ENCODE measurements at places on chromosomes 16 and 17.

- DNase-seq, result no peak
These were observed 163.3 kb downstream of the KCNJ2 start for GRCh38 chr17:70332356-70333210.

- DNase-seq, result no peak
These were observed 7.1 kb upstream of the GJC1 start for GRCh38 chr17:44837196-44837595.

GRCh38 chr16:10210944-10211343 is 28.7 kb upstream of the GRIN2A start:
- DNase-seq, result no peak

DNA sequence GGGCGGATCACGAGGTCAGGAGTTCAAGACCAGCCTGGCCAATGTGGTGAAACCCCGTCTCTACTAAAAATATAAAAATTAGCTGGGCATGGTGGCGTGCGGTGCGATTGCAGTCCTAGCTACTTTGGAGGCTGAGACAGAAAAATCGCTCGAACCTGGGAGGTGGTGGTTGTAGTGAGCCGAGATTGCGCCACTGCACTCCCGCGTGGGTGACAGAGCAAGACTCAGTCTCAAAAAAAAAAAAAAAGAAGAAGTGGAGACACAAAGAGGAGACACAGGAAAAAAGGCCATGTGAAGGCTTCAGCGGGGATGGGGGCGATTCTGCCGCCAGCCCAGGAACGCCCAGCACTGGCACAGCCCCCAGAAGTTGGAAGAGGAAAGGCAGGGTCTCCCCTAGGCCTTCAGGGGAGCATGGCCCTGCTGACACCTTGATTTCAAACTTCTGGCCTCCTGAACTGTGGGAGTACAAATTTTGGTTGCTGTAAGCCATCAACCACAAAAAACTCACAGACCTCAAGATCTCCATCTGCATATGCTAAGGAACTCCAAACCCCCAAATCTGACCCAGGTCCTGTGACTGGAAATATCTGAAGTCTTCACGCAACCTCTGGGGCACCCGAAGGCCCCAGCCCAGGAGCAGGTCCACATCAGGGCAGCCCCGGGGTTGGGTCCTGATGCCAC is 7.0 kb downstream of the SGSH start:
- DNase-seq, result no peak

DNA sequence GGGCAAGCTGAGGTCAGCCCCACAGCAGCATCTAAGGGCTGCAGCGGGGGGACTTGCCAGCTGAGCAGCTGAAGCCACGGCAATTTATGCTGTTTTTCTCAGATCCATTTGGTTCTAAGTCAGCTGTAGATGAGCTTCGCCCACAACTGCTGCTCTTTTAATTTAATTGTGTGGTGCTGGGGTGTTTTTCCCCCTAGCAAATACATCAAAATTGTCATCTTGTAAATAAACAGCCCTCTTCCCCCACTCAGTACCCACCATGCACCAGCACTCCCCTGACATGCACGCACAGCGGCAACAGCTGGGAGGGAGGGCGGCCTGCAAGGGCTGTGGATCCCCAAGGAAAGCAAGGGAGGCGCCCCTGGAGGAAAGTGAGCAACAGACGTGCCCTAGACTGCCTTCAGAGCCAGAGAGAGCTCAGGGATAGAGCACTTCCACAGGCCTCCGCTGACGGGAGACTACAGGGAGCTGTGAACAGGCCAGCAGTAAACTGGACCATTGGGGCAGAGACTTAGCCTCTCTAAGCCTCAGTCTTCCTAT is 149.5 kb downstream of the TMEM132E start:
- DNase-seq, result no peak

DNA sequence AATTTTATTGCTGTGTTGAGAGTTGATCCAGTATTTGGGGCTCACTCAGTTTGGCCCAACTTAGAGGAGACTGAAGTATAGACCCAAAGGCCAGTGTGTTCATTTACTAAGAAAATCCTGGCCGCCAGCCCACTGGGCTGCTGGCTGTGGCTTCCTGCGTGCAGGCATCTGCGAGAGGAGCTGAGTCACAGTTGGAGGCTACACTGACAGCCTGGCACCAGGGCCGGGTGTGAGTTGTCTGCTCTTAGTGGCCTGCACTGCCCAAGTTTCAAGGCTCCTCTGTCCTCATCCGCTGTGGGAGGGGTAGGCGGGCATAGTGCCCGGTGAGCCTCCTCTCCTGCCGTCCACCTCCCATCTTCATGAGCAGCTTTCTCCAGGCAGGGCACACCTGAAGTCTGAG is 54.2 kb downstream of the PLD6 start:
- DNase-seq, result peak; percentile 93

- peak; percentile 33 for DNase-seq
These were observed 84.3 kb downstream of the MARCHF10 start for GRCh38 chr17:62723842-62724241.

GRCh38 chr17:57337390-57337789 is 81.1 kb downstream of the MSI2 start:
- DNase-seq, result no peak

GRCh38 chr16:50819706-50820105 is 77.8 kb downstream of the CYLD start:
- DNase-seq, result no peak

DNA sequence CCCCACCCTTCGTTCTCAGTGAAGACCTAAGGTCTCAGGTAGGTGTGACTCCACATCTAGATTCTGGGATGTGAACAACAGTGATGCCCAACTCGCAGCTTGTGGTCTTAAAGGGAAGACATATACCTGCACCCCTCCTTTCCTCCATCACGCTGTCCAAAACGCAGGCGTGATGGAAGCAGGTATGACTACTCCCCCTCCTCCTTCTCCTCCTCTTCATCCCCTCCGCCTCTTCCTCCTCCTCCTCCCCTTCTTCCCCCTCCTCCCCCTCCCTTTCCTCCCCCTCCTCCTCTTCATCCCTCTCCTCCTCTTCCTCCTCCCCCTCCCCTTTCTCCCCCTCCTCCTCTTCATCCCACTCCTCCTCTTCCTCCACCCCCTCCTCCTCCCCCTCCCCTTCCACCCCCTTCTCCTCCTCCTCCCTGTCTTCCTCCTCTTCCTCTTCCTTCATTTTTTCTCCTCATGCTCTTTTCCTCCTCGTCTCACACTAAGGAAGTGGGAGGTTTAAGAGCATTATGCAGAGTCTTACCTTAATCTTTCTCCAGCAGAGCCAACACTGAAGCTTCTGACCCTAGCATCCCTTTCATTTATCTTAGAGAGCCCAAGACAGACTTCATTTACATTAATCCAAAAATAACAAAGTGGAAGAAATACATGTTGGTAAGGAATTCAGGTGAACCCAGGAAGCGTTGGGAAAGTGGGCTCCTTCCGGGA is 352.5 kb downstream of the FOXL1 start:
- DNase-seq, result no peak

DNA sequence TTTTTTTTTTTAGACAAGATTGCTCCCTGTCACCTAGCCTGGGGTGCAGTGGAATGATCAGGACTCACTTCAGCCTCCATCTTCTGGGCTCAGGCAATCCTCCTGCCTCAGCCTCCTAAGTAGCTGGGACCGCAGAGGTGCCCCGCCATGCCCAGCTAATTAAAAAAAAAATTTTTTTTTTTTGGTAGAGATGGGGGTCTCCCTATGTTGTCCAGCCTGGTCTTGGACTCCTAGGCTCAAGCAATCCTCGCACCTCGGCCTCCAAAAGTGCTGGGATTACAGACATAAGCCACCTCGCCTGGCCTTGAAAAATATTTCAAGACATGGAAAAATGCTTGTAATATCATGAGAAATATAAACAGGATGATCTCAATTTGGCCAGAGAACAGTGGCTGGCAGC is 42.9 kb downstream of the HAPSTR1 start:
- no peak for DNase-seq

- DNase-seq, result no peak
These were observed 120.9 kb downstream of the BCAS3 start for GRCh38 chr17:60798576-60798975.

GRCh38 chr17:57406131-57406980 is 150.0 kb downstream of the MSI2 start:
- DNase-seq, result no peak

- no peak for DNase-seq
These were observed 3.8 kb upstream of the DBNDD1 start for GRCh38 chr16:90023078-90023447.

DNA sequence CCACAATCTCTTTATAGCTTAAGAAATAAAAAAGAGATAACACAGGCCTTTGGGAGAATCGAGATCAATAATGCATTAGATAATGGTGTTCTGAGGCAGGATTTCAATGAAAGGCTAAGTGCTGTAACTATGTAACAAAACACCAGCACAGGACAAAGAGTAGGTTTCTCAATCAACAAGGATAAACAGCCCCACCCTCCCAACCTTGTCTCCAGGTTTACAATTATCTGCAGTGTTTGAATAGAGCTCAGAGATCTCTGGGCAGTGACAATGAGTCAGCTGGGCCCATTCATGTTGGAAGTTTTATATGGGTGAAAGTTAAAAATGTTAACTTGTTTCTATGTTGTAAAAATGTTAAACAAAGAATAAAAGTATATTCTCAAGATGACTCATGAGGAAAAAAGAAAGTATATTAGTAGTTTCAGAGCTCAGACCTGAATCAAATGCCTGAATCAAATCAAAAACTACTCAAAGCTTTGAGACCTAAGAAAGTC is 17.0 kb upstream of the KRT20 start:
- peak; percentile 32 for DNase-seq

DNA sequence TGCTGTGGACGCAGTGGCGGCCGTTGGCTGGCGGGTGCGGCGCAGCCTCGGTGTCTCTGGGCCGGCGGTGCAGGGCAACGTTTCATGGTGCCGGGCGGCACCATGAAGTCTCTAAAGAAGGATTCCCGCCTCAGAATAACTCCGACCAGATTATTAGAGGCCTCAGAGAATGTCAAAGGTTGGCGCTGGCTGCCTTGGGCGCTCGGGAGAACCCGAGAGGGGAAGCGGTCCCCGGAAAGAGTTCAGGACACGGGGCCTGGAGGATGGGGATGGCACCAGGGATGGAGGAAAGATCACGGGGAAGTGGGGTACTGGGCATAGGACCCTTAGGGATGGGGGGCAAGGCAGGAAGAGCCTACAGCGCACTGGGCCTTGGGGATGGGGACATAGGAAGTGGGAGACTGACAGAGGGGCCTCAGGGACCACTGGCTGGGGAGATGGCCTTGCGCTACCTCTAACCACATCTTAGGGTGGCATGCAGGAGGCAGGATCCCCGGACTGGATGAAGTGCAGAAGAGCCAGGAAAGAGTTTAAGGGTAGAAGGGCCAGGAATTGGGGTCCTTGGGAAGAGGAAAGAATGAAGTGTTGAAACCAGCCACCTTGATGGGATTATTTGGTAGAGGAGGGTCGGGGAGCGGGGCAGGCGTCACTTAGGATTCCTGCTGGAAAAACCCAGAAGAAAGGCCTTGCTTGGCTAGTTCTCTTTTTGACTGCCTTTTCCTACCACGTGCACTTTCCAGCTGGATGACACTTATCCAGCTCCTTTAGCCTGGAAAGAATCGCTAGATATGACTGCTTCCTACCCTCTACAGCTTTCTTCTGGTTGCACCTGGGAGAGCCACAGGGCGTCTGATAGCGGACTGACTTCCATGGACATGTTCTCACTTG is 578 bp downstream of the MYCBPAP start:
- no peak for DNase-seq

DNA sequence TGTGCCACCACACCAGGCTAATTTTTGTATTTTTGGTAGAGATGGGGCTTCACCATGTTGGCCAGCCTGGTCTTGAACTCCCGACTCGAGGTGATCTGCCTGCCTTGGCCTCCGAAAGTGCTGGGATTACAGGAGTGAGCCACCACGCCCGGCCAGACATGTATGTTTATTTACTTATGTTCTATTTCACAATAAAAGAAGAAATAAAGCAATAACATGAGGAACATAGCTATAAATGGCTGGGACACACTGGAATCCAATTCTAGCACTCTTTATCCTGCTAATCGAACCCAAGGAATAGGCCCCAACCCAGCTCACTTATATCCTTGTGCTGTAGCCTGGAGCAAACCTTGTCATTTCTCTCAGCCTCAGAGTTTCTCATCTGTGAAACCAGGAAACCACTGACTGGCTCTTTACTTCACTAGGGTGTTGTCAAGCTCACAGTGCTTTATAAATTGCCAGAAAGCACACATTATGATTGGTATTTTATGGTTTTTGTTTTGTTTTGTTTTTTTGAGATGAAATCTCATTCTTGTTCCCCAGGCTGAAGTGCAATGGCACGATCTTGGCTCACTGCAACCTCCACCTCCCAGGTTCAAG is 4.3 kb upstream of the ODAD4 start:
- no peak for DNase-seq

DNA sequence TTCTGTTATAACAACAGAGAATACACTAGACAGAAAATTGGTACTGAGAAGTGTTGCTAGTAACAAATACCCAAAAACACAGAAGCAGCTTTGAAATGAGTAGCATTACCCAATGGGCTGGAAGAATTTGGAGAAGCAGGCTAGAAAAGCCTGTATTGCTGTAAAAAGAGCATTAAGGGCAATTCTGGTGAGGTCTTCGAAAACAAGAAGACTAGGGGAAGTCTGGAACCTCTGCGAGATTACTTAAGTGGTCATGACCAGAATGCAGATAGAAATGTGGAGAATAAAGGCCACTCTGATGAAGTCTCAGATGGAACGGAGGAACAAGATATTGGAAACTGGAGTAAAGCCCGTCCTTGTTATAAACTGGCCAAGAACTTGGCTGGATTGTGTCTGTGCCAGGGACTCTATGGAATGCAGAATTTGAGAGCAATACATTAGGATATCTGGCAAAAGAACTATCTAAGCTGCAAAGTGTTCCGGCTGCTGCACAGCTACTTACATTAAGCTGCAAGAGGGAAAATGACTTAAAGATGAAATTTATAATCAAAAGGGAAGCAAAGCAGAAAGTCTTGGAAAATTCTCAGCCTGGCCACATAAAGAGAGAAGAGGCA is 44.9 kb upstream of the PEMT start:
- DNase-seq, result no peak

- no peak for DNase-seq
These were observed 8.0 kb downstream of the FBXO31 start for GRCh38 chr16:87375426-87376135.

- no peak for DNase-seq
These were observed 172.8 kb upstream of the CHMP6 start for GRCh38 chr17:80818871-80819270.

DNA sequence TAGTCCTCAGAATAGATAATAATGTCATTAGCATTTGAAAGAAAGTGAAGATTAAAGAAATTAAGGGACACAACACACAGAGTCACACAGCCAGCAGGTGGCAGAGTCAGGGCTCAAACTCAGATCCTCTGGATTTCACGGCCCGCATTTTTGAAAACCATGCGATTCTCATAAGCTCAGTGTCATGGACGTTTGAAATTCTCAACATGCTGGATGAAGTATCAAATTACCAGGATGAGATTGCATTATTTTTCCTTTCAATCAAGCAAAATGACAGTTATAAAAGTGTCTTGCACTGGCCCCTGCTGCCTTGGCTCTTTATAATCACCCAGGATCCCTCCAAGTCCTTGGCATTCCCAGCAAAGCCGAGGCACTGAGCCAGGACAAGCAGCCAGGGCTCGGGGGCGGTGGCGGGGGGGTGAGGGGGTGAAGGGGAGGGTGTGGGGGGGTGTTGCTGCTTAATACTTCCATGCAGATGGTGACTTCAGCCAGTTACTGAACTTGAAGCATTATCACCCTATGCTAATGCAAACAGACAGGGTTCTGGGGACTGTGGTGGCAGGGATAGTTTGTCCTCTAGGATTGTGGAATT is 6.6 kb upstream of the BMERB1 start:
- peak; percentile 89 for DNase-seq
